Activated CD4-positive, alpha-beta memory T cell treated with anti-CD3 and anti-CD28 coated beads for 36 hours (primary cell): ENCODE measurements at places on chromosomes 3 and 15.

DNA sequence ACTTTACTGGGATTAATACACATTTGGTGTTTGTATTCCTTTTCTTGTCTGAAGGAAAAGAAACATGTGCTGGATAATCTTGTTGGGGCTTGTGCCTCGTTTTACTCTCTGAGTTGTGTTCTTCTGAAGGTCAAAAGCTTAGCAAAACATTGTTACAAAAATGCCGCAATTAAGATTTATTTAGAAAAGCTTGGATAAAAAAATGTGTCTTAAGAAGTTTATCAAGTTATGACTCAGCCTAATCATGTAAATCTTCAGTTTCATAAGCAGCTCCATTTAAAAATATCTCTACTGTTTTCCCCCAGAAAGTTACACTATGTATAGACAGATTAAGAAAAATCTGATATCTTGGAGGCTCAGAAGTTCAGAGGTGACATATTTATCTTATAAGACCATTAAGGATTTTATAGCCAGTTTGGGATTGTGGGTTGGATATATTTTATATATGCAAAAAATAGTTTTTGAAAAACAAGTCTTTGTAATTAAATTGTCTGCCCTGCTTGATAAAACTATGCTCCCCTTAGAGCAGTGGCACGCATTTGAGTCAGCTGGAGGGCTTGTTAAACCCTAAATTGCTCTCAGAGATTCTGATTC, 56.5 kb downstream of the CLDN11 start:
- no peak for DNase-seq

DNA sequence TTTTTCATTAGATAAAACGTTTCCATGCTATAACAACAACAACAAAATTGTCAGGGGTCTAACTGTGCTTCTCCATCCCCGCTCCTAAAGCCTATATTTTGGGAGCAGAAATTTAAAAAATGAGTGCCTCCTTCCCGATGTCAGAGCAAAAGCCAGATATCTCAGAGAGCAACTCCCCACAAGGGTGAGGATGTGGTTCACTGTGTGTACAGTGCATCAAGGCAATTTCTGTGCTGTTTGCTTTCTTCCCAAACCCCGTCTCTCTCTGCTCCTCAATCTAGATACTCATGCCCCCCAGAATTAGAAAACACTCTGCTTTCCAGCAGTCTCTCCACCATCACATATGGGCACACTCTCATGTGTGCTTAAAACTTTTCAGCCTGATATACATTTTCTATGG, 76.7 kb upstream of the MBNL1 start:
- no peak for DNase-seq

DNA sequence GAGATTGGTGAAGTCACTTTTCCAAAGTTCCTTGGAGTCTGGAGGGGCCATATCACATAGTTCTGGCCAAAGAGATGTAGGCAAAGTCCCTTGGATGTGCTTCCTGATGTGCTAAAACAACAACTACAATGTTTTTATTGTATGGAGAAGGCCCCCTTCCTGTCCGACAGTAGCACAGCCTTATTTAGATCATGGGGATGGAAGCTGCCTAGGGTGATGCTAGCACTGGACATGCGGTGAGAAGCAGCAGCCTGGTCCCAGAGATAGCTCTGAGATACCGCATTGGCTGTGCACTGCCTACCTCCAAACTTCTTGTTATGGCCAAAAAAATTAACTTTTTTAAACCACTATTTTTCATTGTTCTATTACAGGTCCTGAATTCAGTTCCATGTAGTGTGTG, 137.6 kb downstream of the AQP9 start:
- DNase-seq, result no peak

- no peak for DNase-seq
Observed at GRCh38 chr3:56294286-56294685, 174.0 kb downstream of the ERC2 start.

- DNase-seq, result peak; percentile 40
Observed at GRCh38 chr3:161274691-161275298, 53.7 kb downstream of the NMD3 start.

- DNase-seq, result no peak
Observed at GRCh38 chr3:27392950-27393679, 23.9 kb upstream of the NEK10 start.

DNA sequence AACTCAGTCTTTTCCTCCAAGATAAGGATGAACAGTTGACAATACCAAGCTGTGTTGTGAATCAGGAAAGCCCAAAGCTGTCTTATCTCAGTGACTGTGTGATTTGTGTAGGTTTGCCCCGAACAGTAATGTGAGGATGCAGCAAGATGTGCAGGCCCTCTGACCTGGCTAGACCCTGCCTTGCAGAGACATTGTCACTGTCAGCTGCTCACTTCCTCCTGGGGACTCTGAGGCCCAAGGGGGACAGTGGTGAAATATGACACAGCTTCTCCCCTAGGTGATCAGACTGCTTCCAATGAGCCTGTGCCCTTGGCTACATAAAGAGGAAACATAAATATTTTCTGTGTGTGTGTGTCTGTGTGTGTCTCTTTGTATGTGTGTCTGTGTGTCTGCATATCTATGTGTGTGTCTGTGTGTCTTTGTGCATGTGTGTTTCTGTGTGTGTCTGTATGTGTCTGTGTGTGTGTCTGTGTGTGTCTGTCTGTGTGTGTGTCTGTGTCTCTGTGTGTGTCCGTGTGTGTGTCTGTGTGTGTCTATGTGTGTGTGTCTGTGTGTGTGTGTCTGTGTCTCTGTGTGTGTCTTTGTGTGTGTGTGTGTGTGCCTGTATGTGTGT, 21.7 kb downstream of the LRRK1 start:
- DNase-seq, result no peak

GRCh38 chr15:60585743-60586708, 107.1 kb upstream of the ICE2 start:
- DNase-seq, result peak; percentile 69

DNA sequence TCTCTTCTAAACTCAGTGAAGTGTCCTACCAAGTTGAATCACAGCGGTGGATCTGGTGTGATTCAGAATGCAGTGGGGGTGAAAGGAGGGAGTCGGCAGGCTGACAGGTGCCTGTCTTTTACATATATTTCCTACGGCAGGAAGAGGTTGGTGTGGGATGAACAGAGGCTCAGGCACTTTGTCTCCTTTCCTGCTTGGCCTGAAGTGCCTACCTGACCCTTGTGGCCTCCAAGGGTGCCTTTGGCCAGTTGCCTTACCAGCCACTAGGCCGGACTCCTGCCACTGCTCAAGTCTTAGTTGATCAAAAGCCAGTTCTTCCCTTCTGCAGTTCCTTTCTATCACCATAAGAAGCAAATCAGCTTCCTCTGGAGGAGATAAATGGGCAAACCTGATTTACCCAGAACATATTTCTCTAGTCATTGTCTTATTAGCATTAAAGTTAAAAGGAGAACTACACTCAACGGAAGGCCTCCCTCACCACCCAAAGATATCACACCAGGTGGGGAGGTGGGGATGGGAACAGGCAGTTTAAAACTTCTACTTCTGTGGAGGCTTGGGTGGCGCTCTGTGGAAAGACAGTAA, 52.1 kb downstream of the CRTC3 start:
- peak; percentile 57 for DNase-seq

DNA sequence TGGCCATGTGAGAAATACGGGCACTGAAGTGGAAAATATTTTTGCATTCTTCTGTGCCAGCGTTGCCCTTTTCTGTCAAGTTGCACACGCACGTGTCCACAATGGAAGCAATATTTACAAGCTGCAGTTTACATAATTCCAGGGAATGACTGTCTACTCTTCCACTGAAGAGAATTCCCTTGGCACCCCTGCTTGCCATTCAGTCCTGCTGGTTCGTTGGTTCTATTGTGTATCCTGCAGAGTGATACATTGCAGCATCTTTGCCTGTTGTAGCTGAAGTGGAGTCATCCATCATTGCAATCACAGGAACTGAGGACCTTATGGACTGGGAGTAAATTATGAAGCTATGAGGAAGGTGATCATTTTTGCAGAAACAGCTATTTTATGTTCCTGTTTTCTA, 759.4 kb downstream of the ROBO2 start:
- no peak for DNase-seq

DNA sequence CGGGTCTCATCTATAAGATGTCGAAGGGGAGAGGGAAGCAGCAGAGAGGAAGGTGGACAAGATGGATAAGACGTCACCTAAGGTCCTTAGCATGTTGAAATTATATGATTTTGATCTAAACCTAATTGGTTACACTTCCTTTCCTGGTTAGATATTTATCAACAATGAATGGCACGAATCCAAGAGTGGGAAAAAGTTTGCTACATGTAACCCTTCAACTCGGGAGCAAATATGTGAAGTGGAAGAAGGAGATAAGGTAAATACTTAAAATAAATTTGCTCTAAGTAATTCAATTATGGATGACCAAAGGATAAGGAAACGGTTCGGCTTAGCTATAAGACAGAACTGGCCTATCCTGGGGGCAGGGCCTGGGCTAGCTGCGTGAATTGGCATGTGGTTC, 5.5 kb downstream of the ALDH1A3 start:
- DNase-seq, result no peak

DNA sequence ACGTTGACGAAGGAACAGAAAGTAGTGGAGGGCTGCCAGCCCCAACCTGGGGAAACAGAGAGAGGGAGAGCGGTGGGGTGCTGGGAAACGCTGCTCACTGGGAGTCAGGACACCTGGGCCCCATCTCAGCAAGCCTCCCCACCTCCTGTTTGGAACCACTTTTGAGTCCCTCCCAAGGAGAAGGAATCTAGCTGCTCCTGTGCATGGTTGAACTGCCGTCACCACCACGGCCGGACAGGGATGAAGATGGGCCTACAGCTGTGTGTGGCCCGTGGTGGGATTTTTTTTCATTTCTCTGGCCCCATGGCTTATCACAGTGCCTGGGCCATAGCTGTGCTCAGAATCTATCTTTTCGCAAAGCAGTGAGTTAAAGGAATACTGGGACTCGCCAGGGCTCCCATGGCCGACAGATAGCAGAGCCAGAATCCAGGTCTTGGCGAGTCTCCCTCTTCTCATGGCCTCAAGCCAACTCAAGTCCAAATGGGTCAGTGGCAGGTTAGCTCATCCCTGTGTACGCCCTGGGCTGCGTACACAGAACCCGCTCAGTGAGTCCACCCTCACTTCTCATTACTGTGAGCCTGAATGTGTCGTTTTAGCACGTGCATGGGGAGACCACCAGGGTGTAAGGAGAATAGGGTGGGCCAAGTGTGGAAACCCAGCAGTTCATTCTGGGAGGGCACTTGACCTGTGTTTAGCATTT, 271.2 kb downstream of the FAM43A start:
- no peak for DNase-seq

GRCh38 chr15:55457401-55458022, 49.2 kb downstream of the PIERCE2 start:
- DNase-seq, result no peak

DNA sequence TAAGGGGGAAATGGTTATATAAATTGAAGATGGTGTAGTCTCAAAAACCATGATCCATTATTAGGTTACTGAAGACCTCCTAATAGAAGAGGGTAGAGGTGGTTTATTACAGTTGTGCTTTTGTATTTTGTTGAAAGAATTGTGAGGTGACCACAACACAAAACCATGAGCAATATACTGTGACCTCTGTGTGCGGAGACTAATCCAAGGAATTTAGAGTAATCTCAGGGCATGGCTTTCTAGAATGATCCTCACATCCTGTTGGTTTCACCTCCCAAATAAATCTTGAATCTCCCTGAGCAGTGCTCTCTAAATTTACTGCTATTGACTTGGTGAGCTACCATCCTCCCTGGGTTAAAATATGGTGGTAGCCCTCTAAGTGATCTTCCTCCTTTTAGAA, 52.3 kb downstream of the PTPRG start:
- DNase-seq, result no peak

DNA sequence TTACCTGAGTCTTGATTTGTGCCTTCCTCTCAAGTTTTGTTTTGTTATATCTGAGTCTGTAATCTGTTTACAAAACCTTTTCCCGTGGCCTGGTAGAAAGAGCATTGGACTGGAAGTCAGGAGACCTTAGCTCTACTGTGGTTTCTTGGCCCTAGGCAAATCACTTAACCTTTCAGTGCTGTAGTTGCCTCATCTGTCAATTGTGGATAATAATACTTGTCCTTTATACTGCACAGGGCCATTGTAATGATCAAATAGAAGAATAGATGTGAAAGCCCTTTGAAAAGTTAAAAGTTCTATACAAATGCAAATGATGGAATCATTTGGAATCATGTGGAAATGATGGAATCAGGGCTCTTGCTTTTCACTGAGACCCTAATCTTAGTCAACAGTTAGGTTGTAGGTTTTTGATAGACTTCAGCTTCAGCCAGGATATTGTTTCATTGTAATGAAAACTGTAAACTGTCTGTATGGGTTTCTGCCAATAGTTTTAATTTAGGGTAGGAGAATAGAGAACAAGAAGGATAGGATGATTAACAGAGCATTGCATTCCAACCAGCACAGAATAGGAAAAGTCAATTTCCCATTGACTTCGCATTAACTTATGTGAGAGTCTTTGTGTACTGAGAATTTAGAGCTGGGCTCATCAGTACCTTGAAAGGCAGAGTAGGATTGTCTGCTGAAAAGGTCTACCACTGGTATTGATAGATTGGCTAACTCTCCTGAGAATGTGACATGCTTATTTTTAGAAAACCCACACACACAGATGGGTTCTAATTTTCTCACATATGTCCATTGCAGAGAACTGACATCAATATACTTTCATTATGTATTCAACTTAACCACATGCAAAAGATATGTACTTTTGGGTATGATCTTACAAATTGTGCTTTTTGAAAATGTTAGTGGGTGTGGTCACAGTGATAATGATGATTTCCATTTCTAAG, 21.8 kb downstream of the MAP2K5 start:
- DNase-seq, result no peak

DNA sequence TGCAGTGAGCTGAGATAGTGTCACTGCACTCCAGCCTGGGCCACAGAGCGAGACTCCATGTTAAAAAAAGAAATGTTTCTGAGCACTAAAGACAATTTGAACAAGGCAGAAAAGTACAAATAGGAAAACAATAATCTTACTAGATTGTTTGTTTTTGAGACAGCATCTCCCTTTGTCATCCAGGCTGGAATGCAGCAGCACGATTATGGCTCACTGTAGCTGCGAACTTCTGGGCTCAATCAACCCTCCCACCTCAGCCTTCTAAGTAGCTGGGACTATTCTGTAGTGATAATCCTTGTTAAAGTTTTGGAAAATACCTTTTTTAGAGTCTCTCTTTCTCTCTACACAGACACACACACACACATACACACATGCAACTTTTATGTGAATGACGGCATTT, 107.1 kb downstream of the LPP start:
- no peak for DNase-seq

DNA sequence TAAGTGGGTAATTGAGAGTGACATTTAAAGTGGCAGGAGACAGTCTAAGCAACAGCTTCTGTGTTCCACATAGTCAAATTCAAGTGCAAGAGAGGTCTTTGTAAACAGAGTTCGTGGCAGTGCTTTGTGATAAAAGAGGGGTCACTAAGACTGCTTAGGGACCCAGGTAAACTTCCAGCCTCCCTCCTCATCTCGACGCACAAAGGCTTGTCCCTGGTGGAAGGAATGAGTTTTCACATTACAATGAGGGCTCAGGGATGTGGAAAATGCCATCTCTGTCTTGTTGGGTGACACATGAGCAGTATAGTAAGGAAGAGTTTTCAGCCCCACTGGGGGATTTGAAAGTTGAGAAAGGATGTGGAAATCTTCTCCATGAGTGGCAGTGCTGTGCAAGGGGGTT, 7.3 kb downstream of the GMNC start:
- DNase-seq, result no peak

- no peak for DNase-seq
Observed at GRCh38 chr3:42550250-42550649, 31.5 kb downstream of the SEC22C start.
